ENCODE measurements at places on chromosomes 16 and 17.

DNA sequence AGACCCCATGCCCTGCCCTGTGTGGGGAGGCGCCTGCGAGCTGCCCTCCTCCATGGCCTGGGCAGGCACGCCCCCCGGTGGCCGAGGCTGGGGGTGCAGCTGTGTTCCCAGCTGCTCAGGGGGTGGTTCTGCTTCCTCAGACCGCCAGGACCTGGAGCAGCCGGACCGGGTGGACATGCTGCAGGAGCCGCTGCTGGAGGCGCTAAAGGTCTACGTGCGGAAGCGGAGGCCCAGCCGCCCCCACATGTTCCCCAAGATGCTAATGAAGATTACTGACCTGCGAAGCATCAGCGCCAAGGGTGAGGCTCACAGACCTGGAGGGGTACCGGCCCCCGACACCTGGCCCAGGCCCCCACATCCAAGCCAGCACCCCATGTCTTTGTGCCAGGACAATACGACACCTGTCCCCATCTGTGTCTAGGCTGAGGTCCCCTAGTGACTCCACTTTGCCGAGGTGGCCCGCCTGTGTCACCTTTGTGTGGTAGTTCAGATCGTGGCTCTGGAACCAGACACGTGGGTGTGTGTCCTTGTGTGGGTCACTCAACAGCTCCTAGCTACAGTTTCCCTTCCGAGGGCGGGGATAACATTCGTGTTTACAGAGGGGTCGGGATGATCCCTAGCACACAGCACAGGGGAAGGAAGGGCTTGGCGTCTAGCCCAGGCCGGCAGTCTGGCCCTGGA is 9.3 kb downstream of the GJD3 start:
- peak; percentile 59 for DNase-seq

- no peak for DNase-seq
Observed at GRCh38 chr17:79937391-79938335, 98.0 kb downstream of the TBC1D16 start.

DNA sequence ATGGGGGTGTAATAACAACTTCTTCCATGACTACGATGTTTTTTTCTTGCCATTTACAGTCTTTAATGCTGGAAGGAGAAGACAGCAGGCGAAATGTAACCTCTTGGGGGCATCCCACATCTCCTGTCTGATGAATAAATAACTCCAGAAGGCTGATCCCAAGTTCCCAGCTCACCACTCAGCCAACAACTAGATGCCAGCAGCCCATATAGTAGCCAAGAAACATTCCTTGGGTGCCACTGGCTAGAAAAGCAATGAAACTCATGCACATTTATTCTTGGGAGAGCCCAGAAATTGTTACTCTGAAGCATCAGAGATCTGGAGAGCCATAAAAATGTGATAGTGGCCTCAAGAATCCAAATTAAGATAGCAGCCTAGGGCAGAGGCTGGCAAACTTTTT is 22.7 kb upstream of the TMEM101 start:
- no peak for DNase-seq

DNA sequence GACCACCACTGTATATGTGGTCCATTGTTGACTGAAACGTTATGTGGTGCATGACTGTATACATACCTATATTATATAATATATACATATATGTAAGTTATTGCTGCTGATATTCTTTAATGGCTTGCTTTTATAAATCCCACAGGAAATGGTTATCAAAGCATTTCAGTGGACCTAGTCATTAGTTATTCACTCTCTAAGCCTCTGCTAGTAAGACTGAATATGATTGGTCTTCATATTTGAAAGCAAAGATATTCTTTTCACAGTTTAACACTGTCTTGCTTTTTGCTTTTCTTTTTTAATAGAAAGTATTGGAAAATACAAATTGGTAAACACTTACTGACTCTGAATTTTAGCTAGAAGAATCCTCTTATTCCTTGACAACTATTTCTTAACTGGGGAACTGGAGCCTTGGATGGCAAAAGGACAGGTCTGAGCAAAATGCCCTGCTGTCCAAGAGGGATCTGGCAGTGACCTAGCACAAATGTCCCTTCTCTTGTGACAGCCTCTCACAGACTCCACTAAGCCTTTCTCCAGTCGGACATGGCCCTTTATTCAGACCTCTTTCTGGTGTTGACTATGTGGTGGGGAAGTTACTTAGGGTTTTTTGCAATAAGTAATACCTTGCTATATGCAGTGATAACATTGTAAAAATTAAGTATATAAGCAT is 14.7 kb upstream of the MYH2 start:
- no peak for DNase-seq

- DNase-seq, result no peak
Observed at GRCh38 chr16:26198221-26198620, 506.5 kb downstream of the HS3ST4 start.

DNA sequence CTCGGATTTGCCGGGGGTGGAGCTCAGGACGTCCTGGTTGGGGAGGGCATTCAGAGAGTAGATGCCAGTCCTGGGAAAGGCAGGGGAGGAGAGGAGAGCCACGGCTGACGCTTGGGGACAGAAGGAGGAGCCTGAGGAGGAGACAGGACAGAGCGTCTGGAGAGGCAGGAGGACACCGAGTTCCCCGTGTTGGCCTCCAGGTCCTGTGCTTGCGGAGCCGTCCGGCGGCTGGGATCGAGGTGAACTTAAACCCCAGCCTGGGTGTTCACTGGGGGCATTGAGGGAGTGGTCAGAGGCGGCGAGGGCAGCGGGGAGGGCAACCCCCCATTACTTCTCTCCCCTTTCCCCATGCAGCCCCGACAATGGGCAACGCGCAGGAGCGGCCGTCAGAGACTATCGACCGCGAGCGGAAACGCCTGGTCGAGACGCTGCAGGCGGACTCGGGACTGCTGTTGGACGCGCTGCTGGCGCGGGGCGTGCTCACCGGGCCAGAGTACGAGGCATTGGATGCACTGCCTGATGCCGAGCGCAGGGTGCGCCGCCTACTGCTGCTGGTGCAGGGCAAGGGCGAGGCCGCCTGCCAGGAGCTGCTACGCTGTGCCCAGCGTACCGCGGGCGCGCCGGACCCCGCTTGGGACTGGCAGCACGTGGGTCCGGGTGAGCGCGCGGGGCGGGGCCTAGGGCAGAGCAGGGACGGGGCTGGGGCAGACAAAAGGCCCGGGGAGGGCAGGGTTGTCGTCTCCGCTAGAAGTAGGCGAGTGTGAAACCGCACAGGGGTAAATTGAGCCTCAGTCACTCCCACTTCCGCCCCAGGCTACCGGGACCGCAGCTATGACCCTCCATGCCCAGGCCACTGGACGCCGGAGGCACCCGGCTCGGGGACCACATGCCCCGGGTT is 3.7 kb downstream of the NOL3 start:
- no peak for DNase-seq

DNA sequence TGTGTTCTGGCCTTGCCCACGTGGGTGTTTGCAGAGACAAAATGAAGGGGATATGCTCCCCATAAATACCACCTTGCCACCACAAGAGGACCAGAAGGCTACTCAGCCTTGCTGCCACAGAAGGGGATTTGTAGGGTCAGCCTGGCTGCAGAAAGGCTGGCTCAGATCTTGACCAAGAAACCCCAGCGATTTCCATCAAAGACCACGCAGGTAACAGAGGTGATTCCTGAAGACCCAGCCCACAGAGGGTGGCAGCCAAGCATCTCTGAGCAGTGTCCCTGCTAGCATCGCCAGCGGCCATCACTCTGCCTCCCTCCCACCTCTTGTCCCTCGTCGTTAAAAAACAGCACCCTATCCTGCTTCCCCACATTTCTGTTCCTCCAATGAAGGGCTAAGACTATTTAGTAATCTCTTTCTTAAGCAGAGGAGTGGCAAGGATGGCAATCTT is 54.9 kb downstream of the BEAN1 start:
- no peak for DNase-seq

DNA sequence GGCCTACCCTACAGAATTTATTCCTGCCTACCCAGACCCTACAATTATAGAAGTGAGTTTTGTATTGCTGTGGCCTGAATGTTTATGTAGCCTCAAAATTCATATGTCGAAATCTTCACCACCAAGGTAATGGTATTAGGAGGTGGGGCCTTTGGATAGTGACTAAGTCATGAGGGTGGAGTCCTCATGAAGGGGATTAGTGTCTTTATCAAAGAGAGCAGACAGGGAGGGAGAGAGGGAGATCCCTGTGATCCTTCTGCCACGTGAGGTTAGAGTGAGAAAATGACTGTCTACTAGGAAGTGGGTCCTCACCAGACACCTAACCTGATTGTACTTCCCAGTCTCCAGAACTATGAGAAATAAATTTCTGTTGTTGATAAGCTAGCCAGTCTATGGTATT is 981 bp upstream of the DUXB start:
- no peak for DNase-seq

DNA sequence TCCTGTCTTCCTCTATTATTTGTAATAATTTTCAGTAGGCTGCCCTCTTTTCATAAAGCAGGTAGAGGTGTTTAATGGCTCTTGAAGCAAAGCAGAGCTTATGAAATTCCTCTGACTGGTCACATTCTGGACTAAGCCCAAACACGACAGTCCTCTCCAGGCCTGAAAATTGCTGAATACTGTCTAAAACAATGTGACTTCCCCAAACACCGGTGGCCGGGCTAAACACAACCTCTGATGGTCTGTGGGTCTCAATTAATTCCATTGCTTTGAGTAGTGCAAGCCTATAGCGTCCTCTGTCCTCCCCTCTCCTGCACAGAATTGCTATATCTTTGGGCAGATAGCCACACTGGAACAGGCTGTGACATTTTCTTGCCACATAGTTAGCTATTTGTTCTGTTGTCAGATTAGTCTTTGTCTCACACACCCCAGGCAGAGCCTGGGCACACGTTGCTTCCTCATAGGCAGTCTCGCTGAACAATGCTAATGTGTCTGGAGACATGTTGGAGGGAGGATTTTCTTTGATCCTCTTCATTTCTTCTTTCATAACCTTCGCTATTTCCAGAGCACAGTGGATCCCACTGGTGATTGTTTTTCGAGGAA is 10.8 kb upstream of the SLFN12L start:
- DNase-seq, result no peak

DNA sequence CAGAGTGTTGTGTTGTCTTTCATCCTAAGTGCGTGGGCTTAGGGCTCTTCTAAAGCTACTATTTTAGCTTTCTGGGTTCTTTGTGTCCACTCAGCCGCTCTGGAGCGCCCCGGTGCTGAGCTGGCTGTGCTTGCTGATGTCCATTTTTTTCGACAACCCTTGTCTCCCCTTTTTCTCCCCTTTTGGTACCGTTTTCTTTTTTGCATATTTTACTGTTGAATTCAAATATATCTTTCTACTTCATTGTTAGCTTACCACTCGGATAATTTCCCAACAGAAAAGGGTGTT is 1.2 kb downstream of the SRRM2 start:
- no peak for DNase-seq

DNA sequence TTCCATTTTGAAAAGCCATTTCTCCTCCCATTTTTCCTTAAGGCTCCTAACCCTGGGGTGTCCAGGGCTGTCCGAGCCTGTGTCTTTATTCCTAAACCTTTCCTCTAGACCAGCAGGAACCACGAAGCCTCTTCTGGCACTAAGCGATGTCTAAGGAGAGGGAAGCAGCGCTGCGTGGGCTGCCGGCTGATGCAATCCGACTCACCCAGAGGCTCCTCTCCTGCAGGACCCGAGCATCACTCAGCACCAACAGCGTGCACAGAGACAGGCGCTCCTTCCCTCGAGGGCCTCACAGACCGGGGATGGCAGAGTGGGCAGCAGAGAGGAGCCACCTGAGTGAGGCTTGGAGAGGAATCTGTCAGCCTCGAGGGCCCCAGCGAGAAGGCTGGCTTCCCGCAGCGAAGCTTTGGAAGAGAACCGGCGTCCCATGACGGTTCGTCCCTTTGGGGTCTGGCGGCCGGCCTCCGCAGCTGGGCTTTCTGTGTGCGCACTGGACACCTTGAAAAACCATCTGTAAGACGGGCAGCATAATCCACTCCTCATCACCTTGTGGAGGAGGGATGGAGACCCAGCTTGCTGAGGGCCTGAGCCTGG is 174.3 kb downstream of the FOXL1 start:
- DNase-seq, result no peak

DNA sequence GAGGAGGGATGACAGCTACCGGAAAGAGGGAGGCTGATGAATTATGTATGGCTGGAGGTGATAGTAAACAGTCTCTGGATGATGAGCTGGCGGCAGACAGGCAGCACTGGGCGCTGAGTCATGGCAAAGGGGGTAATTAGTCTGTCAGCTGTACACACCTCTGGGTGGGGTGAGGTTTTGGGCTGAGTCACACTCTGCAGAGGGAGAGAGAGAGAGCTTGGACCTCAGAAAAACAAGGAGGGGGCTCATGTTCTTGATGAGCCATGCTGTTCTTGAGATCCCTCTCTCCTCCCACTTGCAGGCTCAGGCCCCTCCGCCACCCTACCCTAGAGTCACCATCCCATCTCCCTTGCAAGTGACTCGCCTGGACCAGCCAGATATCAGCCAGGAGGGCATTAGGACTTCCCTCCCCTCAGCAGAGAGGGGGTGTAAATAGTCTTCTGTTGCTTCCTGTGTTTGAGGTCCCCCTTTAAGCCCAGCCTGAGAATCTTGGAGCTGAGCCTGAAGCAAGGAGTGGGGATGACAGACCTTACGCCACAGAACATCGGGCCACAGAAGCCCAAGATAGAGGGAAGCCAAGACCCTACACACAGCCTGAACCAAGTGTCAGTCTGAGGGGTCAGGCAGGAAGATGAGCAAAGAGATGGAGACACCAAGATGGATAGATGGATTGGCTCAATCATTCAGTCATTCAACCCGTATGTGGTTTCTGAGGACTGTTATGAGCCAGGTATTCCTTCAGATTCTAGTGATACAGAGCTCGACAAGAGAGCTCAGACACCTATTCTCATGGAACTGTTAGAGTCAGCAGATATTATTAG is 383.2 kb upstream of the CCL2 start:
- no peak for DNase-seq

DNA sequence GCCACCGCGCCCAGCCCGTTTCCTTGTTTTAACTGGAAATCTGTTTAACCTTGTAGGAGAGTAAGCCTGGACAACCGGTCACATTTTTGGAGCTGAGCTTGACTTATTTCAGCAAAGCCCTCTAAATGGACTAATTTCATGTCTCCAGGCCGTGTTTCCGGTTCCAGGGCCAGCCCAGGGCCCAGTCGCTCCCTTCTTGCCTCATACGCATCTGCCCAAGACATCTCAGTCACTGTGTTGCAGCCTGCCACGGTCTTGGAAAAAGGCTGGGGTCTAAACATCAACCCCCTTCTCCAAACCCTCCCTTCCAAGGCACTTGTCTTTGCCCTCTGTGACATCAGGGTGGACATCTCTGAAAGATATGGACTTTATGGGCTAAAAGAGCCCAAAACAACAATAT is 18.9 kb downstream of the PLEKHG4 start:
- no peak for DNase-seq

GRCh38 chr16:21727344-21727743 is 63.6 kb downstream of the OTOA start:
- DNase-seq, result no peak

- DNase-seq, result no peak
Observed at GRCh38 chr16:77499373-77500285, 64.8 kb upstream of the ADAMTS18 start.

DNA sequence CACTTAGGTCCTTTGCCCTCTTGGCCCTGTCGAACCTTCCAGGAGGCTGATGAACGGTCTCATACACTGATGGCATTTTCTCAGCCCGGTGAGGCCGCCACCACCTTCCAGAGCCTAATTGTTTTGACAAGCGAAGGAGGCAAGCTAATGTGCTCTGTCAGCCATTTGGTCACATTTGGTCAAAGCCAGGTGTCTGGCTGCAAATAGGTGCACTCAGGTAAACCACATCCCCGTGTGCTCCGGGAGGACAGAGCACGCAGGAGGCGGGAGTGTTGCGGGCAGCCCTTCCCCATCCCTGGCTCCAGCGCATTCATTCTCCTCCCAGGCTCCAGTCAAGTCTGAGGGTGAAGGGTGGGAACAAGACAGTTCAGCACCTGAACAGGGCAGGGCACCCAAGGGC is 240.1 kb downstream of the MSI2 start:
- no peak for DNase-seq

Measured in activated naive CD8-positive, alpha-beta T cell treated with anti-CD3 and anti-CD28 coated beads, Interleukin-2, amount 50 U/mL, for 16 hours (primary cell).